G401 (cell line): ENCODE measurements at places on chromosomes 3 and 15.

GRCh38 chr3:159669766-159670165 is 318.9 kb upstream of the IL12A start:
- DNase-seq: no peak

DNA sequence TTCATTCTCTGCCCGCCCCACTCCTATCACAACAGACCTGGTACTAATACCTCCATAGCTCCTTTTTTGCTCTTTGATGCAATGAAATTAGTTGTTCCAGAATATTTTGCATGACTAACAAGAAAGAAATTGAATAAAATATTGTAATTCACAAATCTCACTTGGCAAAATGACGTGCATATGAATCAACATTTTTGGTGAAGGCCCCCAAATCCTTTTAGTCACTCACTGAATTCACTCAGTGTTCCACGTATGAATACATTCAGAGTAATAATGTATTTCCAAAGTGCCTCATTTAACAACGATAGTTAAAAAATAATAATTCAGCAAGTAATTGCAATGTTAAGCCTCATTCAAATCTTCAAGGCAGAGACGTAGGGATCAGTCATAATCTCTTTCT is 148.6 kb upstream of the STRIT1 start:
- no peak for DNase-seq

DNA sequence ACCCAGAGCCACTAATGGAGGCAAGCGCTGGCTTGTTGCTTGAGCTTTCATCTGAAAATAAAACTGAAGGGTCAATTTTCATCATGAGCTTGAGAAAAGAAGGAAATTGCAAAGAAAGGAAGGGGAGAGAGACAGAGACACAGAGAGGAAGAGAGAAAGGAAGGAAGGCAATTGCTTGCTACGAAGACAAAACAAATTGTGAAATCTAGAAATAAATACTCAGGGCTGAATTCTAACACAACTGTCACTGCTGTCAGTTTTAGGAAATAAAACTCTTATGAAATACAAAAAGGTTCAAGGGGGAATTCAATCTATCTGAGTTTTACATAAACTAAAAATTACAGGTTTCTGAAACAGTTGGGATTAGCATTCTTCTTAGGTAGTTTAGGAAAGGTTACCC is 36.7 kb downstream of the FOXP1 start:
- DNase-seq: no peak

GRCh38 chr3:15345066-15345607 is 12.8 kb upstream of the SH3BP5 start:
- no peak for DNase-seq

DNA sequence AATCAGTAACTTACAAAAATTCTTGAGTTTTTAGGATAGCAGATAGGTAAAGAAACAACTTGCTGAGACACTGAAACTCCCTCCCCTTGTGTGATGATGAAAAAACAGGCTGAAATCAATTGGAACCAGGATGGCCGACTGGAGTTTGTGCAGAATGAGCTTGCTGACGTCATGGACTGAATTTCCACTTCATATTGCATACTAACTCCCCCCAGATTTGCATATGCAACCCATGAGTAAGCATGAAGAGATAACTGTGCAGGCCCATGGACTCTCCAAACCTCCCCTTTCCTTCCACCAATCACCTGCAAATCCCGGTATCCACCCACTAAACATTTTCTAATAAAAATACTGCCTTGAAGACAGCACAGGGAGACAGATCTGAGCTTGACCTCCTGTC is 82.0 kb upstream of the SCN5A start:
- no peak for DNase-seq

DNA sequence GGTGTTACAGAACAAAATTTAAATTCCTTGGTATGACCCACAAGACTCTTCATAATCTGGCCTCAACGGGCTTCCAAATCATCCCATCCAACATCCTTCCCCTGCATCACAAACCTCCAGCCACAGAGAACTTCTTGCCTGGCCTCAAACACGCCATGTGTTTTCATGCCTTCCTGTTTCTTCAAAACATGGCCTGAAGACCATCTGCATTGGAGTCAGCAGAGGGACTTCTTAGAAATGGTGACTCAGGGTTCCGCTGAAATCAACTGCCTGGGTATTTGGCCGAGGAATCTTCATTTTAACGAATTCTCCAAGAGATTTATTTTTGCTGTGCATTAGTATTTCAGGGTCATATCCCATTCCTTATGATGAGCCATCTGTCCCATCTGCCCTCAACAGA is 138.1 kb upstream of the RAP2B start:
- DNase-seq: no peak

GRCh38 chr3:193237030-193237429 is 4.0 kb upstream of the PLAAT1 start:
- DNase-seq: no peak

GRCh38 chr15:59160880-59161593 is 45.6 kb upstream of the LDHAL6B start:
- peak; percentile 5 for DNase-seq

DNA sequence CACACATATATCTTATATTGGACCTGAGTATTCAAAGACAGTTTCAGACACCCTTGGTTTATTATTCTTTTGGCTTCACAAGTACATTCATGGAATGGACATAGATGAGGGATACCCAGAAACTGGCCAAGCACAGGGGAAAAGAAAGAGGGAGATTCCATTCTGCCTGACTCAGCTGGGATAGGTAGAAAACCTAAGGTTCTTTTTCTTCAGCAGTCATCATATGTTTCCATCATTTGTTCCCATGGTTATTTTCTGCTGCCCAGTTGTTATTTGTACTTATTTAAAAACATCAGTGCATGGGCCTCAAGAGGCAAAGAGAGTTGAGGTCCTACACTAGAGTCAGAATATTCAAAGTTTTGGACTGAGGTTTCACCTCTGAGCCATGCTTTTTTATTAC is 91.8 kb downstream of the FILIP1L start:
- DNase-seq: no peak

- no peak for DNase-seq
Observed at GRCh38 chr3:66297900-66298299, 77.1 kb downstream of the SLC25A26 start.

DNA sequence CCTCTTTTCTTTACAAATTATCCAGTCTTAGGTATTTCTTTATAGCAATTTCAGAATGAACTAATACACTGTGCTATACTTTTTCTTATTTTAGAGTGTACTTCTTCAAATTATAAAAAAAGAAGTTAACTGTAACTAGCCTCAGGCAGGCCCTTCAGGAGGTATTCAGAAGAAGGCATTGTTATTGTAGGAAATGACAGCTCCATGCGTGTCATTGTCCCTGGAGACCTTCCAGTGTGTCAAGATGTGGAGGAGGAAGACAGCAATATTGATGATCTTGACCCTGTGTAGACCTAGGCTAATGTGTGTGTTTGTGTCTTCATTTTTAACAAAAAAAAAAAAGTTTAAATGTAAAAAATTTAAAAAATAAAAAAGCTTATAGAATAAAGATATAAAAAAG is 55.5 kb downstream of the IL12A start:
- DNase-seq: no peak

- peak; percentile 95 for DNase-seq
Observed at GRCh38 chr15:50424066-50424890, at the start of gene USP8. TSS of gene USP8 (plus strand) at chr15:50424405. CDS start at chr15:50439074, 14,669 bp downstream.

- no peak for DNase-seq
Observed at GRCh38 chr3:23051240-23052140, 151.6 kb upstream of the UBE2E2 start.

GRCh38 chr3:125186261-125186787 is 26.2 kb downstream of the SLC12A8 start:
- DNase-seq: no peak

GRCh38 chr3:192516820-192517219 is 210.5 kb downstream of the FGF12 start:
- no peak for DNase-seq

DNA sequence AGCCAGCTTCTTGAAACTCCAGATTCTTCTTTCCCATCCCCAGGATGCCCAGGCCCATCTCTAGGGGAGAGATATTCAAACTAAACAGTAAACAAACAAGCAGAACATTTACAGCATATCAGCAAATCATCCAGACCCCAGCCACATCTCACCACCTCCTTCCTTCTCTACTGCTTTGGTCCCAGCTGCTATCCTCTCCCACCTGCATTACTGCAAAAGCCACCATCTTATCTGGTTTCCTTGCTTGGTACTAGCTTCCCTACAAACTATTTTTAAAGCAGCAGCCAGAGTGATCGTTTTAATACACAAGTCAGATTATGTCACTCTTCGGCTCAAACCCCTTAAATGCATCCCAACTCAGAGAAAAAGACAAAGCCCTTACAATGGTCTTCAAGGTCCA is 4.8 kb downstream of the LYSMD2 start:
- no peak for DNase-seq

- no peak for DNase-seq
Observed at GRCh38 chr15:36810656-36811449, 231.4 kb downstream of the CDIN1 start.

GRCh38 chr3:156409694-156410093 is 145.2 kb downstream of the SSR3 start:
- DNase-seq: no peak

GRCh38 chr15:99154271-99154670 is 49.4 kb downstream of the SYNM start:
- no peak for DNase-seq

GRCh38 chr15:42710662-42711061 is 26.3 kb downstream of the CDAN1 start:
- DNase-seq: no peak

GRCh38 chr3:143291836-143292447 is 172.4 kb downstream of the CHST2 start:
- DNase-seq: no peak

GRCh38 chr3:142027735-142028134 is 121.6 kb downstream of the TFDP2 start:
- no peak for DNase-seq

DNA sequence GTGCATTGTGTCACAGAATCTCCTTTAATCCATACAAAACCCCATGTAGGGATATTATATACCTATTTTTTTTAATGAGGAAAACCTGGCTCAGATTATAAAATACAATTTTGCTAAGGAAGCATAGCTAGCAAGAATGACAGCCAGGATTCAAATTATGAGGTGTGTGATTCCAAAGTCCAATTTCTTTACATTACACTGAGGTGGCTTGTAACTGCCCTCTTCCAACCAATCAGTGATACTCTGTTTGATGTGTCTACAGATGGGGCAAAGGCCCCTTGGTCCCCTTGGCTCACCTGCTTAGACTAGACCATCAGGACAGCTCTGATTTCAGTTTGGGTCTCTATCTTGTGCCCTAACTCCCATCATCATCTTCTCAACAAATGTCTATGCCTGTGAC is 120.3 kb upstream of the ADAMTS9 start:
- DNase-seq: no peak

DNA sequence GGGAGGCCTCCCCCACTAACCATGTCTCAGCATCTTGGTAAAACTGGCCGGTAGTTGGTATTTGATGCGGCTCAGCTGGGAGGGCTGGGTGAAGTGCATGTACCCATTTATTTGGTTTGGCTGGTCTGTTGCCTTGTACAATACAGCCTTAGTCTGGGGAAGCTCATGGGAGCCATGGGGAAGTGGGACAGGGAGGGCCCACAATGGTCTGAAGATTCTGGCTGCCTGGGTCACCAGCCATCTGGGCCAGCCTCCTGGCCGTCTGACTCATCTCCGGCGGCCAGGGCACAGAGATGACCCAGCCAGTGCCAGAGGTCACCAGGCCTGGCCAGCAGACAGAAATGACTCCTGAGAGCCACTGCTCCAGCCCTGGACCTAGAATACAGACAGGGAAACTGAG is 51.6 kb upstream of the SMAD6 start:
- DNase-seq: no peak

GRCh38 chr15:69472046-69472445 is 19.4 kb downstream of the RPLP1 start:
- DNase-seq: peak; percentile 60

DNA sequence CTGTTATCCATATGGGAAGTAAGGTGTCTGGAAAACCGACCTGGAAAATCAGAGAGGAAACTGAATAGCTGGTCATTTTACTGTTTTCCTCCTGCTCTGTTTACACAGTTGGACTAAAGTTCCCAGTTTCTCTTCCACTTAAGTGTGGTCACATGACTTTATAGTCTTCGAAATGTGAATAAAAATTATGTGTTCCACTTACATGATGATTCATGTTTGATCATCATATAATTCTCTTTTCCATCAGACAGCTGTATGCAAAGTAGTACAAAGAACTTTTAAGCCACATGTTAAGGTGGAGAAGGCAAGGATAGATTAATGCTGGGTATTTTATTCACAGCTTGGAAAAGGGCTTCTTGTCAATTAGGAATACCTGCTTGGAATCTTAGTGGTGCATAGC is 525.5 kb upstream of the BCHE start:
- no peak for DNase-seq

DNA sequence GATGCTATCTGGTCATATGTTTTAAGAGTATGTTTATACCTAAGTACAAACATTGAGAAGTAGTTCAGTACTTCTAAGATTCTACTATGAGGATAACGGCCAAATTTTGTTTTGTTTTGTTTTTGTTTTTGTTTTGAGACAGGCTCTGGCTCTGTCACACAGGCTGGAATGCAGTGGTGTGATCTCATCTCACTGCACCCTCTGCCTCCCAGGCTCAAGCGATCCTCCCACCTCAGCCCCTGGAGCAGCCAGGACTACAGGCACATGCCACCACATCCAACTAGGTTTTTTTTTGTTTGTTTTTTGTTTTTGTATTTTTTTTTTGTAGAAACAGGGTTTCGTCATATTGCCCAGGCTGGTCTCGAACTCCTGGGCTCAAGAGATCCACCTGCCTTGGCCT is 47.5 kb upstream of the RPS17 start:
- no peak for DNase-seq

GRCh38 chr3:45760878-45761711 is 35.2 kb downstream of the SLC6A20 start:
- DNase-seq: peak; percentile 51

DNA sequence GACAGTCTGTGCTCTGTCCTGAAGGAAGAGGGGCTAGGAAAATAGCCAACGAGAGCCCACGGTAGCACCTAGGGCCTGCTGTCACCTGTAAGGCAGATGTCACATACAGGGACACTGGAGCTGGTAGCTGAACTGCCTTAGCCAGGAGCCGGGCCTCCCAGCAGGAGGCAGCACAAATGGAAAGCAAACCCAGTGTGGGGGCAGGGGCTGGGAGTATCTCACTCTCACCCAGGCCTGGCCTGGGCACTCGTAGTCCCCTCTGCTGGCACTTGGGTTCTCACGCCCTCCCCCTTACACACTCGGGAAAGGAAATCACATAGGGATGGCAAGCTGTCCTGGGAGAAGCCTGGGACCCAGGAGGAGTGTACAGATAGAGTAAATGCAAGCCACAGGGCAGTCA is 173.1 kb upstream of the CHRNA7 start:
- peak; percentile 58 for DNase-seq

GRCh38 chr15:22952796-22953579 is 27.2 kb downstream of the CYFIP1 start:
- peak; percentile 23 for DNase-seq

- no peak for DNase-seq
Observed at GRCh38 chr3:89740080-89740880, 632.9 kb downstream of the EPHA3 start.

- DNase-seq: peak; percentile 68
Observed at GRCh38 chr3:170585008-170585936, 603 bp downstream of the SLC7A14 start.
